Kidney (tissue), 22 donors: ENCODE measurements at places on chromosomes 4 and X. TPM values are rescaled to one million over a fixed set of nuclear protein-coding genes. Genes with fewer than 3 reads are reported as not detected.

DNA sequence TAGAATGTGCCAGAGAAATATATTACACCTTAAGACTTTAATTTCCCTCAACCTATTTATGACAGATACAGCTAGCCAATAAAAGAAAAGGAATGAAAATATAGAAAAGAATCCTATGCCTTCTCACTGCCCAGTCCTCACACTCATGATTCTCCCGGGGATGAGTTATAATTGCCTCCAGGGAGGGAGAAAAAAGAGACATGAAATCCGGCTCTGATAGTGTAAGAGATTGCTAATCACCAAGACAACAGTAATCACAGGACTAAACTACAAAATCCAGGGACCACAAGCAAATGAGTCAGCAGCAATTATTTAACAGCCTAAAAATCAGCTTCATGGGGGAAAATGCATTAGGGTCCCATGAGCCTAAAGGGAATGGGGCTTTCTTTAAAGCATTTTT lies 95.9 kb upstream of the DUSP21 start:
- DNase-seq: no peak

- no peak for DNase-seq
Observed at GRCh38 chr4:57137261-57137660, 27.1 kb upstream of the IGFBP7 start.

- no peak for DNase-seq
Observed at GRCh38 chr4:128600996-128601871, 208.3 kb upstream of the JADE1 start.

DNA sequence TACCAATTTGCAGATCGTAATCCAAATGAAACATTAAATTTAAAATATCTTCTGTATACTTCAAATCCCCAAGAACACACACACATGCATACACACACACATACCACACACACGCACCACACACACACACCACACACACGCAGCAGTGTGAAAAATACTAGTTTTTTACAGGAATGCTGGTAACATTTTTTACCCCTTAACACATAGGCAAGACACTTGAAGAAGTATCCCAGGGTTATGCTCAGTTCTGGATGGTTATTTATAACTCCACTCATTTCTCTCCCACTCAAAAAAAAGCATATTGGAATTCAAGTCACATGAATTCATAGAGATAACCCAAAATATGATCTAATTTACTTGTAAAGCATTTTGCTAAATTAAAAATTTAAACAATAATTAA lies 325.5 kb upstream of the SLC7A11 start:
- no peak for DNase-seq

- peak; percentile 54 for DNase-seq
Observed at GRCh38 chr4:169253113-169253671, 17.6 kb downstream of the SH3RF1 start.

DNA sequence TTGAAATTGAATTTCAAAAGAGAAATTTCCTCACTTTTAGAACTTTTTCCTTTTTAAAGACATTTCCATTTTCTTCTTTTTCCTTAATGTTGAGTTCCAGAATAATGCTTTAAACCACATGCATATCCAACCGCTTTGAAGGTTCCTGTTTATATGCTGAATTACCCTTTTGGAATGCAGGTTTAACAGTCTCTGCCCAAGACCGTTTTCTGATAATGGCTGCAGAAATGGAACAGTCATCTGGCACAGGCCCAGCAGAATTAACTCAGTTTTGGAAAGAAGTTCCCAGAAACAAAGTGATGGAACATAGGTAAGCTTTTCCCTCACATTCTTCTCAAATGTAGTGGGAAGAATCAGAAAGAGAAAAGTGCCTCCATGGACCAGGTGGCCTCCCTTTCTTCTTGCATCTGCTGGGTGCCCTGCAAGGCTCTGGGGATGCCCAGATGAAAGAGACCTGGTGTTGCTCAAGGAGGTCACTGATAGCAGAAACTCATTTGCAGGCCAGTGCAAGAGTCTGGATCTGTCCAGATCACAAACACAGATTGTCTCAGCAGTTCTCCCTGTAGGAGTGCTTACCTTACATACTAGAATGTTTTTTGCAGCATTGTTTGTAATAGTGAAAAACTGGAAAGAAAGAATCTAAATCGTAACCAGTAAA lies 42.9 kb downstream of the MOSPD2 start:
- peak; percentile 2 for DNase-seq

- no peak for DNase-seq
Observed at GRCh38 chrX:137297167-137297566, 263.4 kb upstream of the GPR101 start.

GRCh38 chr4:41887821-41888686 lies 47.2 kb upstream of the TMEM33 start:
- DNase-seq: peak; percentile 62

DNA sequence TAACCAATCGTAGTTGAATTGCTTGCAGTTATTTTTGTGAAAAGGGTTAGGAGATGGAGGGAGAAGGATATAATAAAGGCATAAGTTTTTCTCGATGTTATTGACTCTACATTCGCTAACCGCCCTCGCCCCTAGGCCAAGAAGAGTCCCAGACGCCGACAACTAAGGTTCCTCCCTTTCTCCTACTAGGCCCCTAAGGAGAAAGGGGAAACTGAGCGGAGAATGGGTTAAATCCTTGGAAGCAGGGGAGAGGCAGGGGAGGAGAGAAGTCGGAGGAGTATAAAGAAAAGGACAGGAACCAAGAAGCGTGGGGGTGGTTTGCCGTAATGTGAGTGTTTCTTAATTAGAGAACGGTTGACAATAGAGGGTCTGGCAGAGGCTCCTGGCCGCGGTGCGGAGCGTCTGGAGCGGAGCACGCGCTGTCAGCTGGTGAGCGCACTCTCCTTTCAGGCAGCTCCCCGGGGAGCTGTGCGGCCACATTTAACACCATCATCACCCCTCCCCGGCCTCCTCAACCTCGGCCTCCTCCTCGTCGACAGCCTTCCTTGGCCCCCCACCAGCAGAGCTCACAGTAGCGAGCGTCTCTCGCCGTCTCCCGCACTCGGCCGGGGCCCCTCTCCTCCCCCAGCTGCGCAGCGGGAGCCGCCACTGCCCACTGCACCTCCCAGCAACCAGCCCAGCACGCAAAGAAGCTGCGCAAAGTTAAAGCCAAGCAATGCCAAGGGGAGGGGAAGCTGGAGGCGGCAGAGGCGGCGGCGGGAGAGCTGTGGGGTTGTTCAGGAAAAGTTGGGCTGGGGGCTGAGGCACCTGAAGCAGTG lies 5.9 kb downstream of the ATOH1 start:
- DNase-seq: peak; percentile 43

DNA sequence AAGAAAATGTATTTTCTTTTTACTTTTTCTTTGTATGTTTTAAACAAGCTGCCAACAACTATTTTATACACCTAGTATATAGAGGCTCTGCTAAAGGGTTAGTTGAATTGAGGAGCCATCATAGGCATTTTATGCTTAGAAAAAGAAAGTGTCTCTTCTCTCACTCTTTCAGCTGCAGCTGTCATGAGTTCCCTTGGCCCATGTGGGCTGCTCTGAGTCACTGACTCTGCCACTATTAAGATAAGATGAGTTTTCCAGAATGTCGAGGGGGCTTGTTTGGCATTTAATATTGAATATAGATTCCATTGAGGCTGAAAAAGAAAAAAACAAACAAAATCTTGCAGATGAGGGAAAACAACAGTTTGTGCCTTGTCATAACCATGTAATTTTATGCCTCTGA lies 126.0 kb upstream of the PAQR3 start:
- no peak for DNase-seq

GRCh38 chr4:90357117-90357710 lies 230.0 kb downstream of the CCSER1 start:
- no peak for DNase-seq

GRCh38 chrX:77404419-77404818 lies 42.8 kb upstream of the FGF16 start:
- no peak for DNase-seq

The FGF13 gene
- 16.6 TPM for total RNA-seq
